ENCODE measurements at places on chromosomes 6 and 20.

- DNase-seq = no peak
Observed at GRCh38 chr6:108660251-108660650, 99.5 kb downstream of the FOXO3 start.

GRCh38 chr6:14174996-14175395 is 57.4 kb downstream of the CD83 start:
- DNase-seq = no peak

GRCh38 chr6:25630508-25631278 is 21.3 kb upstream of the SCGN start:
- DNase-seq = no peak

- DNase-seq = peak; percentile 15
Observed at GRCh38 chr20:37986873-37987601, 46.2 kb downstream of the TTI1 start.

- DNase-seq = peak; percentile 36
Observed at GRCh38 chr6:80607811-80608391, 501.4 kb downstream of the BCKDHB start.

DNA sequence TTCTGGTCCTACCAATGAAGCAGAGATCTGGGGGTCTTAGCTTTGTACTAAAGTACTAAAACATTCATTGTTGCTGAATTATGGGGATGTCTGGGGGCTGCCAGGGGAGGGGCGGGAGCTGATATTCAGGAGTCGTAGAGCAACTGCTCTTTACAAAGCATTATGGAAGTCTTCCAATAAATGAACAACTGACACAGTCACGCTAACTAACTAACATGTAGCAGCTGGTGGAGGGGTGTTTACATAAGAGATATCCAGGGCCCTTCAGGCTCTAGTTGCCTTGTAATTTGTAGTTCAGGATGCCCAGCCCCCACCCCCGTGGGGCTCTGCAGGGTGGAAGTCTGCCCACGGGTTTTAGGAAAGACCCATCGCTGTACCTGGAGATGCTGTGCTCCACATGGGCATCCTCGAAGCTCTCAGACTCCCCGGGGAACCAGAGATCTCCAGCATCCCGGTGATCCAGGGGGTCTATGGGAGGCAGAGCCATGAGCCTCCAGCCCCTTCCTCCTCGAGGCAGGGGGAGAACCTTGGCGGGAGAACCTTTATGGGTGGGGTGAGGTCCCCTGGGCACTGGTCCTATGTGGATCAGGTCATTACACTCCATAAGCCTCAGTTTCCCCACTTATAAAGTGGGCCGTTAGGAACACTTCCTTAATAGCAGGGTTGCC is 3.4 kb downstream of the TREM2 start:
- DNase-seq = no peak

GRCh38 chr6:56851074-56851473 is 103.8 kb upstream of the BEND6 start:
- DNase-seq = no peak

- no peak for DNase-seq
Observed at GRCh38 chr6:89542866-89543265, 95.7 kb downstream of the LYRM2 start.

DNA sequence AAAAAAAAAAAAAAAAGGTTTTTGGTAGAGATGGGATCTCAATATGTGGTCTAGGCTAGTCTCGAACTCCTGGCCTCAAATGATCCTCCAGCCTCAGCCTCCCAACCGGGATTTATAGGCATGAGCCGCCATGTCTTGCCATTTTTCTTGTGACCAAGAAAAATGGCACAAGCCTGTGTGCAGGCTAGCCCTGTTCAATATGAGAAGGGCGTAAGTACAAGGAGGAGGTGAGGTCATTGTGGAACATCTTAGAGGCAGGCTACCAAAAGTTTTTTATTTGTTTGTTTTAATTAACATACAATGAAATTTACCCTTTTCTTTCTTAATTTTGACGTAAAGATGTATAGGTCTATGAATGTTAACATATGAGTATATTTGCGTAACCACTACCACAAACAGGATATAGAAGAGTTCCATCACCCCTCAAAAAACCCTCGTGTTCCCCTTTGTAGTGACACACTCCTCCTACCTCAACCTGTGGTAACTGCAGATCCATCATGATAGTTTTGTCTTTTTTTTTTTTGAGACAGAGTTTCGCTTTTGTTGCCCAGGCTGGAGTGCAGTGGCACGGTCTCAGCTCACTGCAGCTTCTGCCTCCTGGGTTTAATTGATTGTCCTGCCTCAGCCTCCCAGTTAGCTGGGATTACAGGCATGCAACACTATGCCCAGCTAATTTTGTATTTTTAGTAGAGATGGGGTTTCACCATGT is 28.3 kb upstream of the KIF3B start:
- DNase-seq = no peak

- peak; percentile 25 for DNase-seq
Observed at GRCh38 chr20:58907320-58908137, 55.0 kb downstream of the GNAS start.

GRCh38 chr20:2691663-2692035 is 931 bp upstream of the EBF4 start:
- DNase-seq = no peak

DNA sequence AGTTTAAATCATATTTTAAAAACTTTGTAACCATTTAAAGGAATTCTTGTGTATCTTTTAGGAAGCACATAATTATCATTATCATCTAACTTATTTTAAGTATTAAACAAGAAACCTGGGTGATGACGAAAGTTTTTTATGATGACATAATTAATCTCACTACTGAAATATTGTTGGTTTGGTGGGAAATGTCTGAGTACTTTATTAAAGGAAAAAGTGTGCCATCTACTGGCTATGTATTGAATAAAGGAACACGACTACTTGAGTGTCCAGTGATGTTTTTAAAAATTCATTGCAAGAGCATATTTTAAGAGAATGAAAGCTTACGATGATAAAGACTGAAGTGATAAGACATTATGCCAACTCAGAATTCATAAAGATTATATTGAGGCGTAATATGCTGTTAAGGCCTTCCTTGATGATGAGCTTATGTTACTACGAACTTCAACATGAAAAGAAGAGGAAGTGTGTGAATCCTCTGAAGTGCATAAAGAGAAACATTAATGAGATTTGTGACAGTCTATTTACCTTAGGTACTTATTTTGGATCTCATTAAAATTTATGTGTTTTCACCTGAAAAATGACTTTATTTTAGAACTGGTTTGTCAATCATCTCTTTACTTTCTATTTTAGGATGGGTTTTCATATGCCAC is 12.0 kb upstream of the TRMT11 start:
- DNase-seq = no peak

DNA sequence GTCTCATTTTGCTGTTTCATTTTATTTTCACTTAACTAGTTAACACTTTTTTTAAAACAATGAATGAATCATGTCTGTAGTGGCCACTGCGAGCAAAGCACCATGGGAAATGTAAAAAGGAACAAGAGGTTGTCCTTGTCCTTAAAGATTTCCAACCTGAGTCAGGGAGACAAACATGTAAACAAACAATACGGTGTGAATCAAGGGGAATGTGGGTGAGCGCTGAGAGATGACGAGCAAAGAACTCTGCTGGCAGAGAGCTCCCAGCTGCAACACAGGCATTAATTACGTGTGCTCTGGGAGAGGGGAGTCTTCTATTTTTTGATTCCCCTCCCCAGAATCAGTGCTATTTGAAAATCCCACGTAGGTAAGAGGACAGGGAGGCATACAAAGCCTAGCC is 84.3 kb downstream of the ATXN1 start:
- no peak for DNase-seq

DNA sequence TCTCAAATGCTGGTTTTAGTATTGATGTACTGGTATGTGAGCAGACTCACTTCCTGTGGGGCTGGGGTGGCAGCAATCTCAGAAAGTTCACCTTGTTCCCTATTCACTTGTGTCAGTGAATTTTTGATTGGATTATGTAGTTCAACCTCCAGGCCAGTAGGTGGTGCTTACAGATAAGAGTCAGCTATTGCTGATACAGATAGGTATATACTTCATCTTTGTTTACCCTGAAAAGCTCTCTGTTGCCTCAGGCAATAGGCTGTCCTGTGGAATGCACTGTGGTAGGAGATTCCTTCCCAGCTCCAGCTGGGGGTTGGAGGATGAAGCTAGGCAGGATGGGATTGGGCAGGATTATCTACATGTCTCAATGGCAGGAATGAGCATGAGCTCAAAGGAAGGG is 851.2 kb upstream of the EYS start:
- no peak for DNase-seq

DNA sequence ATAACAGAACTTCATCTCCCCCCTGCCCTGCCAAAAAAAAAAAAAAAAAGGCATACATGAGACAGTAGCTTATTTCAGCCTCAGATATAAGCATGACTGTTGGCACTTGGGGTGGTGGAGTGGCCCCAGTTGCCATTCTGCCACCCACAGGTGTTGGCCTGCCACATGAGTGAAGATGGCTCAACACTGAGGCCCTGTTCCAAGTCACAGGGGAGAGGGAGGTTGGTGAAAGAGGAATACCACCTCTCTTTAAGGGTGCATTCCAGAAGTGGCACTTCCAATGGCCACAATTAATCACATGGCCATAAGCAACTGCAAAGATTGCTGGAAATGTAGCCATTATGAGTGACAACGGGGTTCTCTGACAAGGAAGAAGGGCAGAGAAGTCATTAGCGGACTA is 61.9 kb upstream of the JARID2 start:
- no peak for DNase-seq

DNA sequence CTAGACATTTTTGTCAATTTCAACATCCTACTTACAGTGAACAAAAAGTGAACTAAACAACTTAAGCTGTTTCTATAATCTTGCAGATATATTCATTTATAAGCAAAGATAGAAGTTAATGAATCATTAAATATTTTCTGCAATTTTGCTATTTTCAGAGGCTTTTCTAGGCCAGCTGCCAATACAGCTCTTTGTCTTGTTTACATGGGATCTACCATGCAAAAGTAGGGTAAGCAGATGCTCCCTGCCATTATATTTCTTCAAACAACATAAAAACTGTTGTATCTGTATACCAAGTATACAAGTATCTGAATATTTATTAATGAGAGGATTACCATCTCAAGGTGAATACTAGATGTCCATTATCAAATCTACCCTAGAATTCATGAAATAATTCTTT is 15.4 kb downstream of the PNISR start:
- no peak for DNase-seq

GRCh38 chr6:119158057-119158848 is 79.8 kb upstream of the FAM184A start:
- DNase-seq = no peak

DNA sequence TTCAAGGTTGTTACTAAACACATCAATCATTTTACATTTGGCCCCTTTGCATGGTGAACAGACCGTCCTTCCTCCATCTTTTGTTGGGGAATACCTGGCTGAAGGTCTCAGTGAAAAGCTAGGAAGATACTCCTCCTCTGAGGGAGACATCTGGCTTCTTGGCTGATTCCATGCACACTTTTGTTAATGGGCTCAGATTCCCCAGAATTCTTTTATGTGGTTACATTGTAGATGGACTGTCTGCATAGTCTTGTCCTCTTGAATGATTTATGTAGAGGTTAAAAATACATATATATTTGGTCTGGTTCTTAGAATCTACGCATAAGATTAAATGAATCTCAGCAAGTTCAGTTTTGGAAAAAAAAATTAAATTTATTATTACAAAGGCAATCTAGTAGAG is 167.0 kb downstream of the EYA4 start:
- DNase-seq = no peak

DNA sequence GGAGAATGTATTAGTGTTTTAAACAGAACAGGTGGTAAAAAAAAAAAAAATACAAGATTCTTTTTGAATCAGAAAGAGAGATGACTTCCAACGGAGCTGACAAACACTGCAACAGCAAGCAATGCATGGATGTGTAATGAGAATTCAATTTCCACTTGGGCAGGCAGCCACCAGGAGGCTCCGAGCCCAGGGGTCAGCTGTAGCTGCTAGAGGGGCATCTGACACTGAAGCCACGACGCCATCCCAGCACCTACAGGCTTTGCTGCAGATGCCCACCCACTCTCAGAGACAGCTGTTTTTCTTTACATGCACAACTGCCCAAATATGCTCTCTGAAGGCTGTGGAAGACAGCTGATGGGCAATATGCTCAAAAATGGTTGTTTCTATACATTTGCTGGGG is 75.4 kb downstream of the ELOVL5 start:
- no peak for DNase-seq

- DNase-seq = no peak
Observed at GRCh38 chr6:79030511-79030910, 47.5 kb downstream of the PHIP start.

DNA sequence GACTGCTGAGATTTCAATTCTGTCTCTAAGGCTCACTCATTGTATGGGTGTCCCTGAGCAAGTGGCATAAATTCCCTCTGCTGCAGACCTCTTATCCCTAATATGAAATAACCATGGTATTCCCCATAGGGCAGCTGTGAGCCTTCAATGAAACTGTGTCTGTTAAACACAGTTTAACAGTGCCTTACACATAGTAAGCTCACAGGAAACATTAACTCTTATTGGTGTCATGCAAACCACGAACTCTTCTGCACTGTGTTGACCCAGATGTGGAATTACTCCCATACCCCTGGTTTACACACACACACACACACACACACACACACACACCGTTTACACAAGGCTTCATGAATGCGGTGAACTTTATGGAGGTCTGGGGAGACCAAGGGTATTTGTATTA is 23.2 kb downstream of the DAAM2 start:
- no peak for DNase-seq

DNA sequence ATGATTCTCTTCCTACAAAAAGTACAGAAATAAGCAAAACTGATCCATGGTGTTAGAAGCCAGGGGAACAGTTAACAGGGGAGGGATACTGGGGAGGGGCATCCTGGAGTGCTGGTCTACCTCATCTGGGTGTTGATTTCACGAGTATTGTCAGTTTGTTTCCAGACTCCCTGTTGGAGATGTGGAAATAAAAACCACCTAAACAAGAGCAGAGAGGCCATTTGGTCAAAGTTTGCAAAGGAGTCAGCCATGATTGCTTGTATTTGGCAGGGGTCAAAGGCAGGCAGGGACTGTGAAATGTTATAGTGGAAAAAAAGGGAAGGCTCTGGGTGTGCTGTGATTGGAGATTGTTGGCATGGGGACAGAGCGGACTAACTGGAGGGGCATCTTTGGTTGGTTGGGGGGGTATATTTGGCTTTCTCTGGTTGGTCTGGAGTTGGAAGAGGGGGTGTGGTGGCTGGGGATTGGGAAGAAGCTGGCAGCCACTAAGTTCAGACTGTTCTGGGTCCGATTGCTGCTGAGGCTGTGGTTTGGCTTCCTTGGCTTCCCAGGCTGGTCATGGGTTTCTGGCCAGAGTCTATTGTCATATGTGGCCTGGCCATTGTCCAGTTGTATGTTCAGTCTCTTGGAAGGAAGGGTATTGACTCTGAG is 14.9 kb upstream of the PANK2 start:
- DNase-seq = no peak
